Activated naive CD8-positive, alpha-beta T cell treated with anti-CD3 and anti-CD28 coated beads, Interleukin-2, amount 10 ng/mL, durations not matched to agents 7 days and 5 days (primary cell): ENCODE measurements at places on chromosomes 11 and 22. TPM values are rescaled to one million over a fixed set of nuclear protein-coding genes. Genes with fewer than 3 reads are reported as not detected.

Gene IGLL1
- not detected for total RNA-seq

Gene GSTT2
- total RNA-seq, result not detected

Gene CBLIF
- not detected for total RNA-seq

GRCh38 chr11:13152736-13153541 is 124.7 kb upstream of the BMAL1 start:
- DNase-seq, result no peak

DNA sequence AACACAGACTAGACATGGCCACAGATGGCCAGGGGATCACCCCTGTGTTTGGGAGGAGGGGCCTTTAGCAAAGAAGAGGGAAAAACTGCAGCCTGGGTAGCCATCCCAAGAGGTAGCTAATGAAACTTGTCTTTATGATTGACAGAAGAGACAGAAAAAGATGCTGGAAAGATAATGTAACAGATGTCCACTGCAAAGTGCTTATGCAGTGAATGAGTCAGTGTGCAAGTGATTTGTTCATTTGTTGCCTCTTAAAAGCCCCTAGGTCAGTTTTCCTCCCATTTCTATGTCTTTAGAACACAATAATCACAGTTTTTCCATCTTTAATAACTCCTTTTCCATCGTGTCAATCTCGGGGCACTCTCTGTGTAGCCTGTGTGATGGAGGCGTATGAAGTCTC is 57.2 kb downstream of the INSC start:
- no peak for DNase-seq

GRCh38 chr11:94757037-94757735 is 11.0 kb upstream of the AMOTL1 start:
- DNase-seq, result no peak

GRCh38 chr22:44718418-44718817 is 16.4 kb downstream of the PRR5 start:
- DNase-seq, result no peak

DNA sequence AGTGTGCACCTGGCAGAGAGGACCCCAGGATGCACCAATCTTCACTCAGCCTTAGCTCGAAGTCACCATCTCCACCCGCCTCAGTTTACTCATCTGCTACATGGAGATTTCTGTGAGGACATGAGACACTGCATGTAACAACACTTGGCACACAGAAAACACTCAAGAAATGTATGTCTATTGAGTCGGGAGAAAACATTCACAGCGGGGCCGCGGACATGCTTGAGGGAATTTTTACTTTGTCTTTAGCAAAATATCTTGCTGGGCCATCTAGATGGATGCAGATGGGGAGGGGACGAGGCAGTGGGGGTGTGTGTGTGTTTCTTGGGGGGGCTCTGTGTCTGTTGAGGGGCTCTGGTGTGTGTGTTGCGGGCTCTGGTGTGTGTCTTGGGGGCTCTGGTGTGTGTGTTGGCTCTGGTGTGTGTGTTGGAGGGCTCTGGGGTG is 28.4 kb upstream of the RFPL3 start:
- DNase-seq, result no peak

GRCh38 chr22:32307617-32308016 is 50.0 kb upstream of the RFPL3 start:
- DNase-seq, result no peak

GRCh38 chr11:134907636-134908035 is 495.6 kb upstream of the B3GAT1 start:
- DNase-seq, result no peak

DNA sequence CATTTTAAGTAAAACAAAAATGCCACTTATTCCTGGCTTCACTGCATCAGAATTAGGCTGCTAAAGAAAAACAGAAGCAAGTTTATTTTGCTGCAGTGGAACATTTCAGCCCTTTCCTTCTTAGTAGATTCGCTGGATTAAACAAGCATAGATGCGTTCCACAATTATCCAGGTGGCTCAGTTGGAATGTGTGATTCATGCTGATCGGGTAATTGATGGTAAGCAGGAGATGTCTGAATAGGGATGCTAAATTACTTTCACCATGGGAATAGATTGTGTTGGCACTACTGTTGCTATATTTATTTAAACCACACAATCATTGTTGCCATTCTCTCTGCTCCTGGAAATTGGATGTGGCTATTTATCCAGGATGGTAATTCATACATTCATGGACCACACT is 440.1 kb upstream of the DDI1 start:
- DNase-seq, result no peak
